Occipital lobe (tissue), 3 donors: ENCODE measurements at places on chromosomes 7 and 10.

- no peak for DNase-seq
Observed at GRCh38 chr10:25604591-25604990, 329.4 kb upstream of the MYO3A start.

DNA sequence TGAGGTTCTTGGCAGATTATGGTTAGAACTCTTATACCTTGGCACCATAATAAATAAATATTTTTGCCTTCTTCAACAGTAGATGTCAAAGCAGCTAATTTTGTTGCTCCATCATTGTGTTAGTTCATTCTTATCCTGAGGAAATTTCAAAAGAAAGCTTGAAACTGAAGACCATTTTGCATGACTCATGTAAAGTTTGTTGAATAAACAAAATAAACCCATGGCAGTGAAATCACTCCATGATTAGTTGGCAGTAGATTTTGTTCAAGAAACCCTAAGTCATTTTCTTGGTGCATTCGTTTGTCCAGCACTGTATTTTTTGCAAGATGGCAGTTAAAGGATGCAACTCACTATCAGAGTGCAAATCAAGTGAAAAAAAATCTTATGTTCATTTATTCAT, 91.6 kb downstream of the HECW1 start:
- DNase-seq = no peak

- DNase-seq = no peak
Observed at GRCh38 chr10:76733441-76733936, 904.1 kb downstream of the KCNMA1 start.

GRCh38 chr7:22485189-22485588, 14.8 kb downstream of the STEAP1B start:
- DNase-seq = no peak

DNA sequence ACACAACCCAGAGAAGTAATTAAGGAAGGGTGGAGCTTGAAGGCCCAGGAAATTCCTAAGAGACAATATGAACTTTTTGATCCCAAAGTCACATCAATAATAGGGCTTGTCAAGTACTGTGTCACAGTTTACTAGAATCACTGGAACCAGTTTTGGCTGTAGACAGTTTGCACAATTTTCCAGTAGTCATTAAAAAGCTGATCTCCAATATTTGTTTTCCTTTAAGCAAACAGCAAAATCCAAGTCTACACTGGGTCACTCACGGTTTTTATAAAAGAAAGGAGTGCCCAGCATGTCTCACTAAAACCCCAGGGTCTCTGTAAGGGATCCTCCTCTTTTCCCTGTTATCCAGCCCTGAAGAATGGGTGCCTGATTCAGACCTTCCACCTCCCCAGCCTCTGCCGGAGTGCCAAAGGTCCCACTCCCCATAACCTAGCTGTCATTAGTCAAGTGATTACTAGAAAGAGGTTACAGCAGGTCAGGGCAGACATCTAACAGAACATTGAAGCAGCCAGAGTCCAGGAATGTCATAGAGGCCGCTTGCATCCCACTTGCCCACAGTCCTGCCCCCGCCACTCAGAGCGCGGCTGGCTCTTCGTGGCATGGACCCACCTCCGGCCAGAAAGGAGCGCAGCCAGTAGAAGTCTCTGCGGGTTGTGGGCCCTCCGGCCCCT, 552 bp downstream of the SLC25A16 start:
- no peak for DNase-seq

DNA sequence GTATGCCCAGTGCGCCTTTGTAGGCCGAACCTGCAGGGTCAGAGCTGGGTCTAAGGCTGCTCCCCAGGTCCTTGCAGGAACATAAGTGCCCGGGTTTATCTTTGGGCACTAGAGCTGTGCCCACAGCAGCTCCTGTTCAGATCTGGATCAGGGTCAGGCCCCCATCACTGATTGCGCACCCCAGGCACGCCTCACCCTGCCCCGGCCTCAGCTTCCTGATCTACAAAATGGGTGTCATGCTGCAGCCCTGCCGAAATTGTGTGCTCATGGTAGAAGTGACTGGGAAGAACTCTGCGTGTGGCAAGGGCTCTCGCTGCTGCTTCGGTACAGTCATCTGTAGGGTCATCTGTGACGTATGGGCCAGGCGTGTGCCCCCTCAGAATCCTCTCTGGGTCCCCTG, 100.7 kb downstream of the GRK5 start:
- no peak for DNase-seq
